Stimulated activated CD4-positive, alpha-beta T cell treated with anti-CD3 and anti-CD28 coated beads, Interleukin-1b, Interleukin-23, amount 100 ng/mL, for 4 hours (primary cell): ENCODE measurements at places on chromosomes 12 and 14.

DNA sequence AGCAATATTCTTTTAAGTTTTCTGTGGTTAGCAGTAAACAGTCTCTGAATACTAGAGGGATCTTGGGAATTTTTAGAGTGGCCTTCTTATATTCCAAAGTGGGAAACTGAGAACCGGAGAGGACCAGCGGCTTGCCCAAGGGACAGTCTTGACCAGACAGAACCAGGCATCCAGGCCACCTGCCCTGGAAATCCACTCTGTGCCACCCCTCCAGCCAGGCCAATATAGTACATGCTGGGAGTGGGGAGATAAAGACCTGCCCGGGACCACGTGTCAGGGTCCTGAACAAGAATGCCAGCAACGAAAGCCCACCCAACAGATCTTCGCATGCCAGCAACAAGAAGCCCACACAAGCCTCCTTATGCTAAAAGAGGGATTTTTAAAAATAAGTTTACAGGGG is 49.4 kb upstream of the RIN3 start:
- DNase-seq, result no peak

GRCh38 chr12:108618079-108618952 is 15.4 kb downstream of the SELPLG start:
- DNase-seq, result peak; percentile 71

DNA sequence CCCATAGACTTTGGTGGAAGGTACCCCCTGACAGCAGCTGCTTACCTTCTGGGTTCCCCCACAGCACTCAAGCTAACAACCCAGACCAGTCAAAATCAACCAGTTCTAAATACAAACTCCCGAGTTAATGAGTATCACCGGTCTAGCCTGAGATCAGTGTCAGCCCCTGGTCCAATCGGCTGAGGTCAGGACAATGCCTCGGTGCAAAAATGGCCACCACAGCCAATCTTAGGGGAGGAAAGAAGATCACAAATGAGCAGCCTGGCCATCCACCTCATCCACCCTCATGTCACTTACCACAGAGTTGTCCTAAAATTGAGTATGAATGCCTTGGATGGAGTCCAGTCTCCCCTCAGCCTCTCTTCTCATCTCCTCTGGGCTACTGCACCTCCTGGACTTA is 128.5 kb downstream of the PHETA1 start:
- DNase-seq, result no peak

DNA sequence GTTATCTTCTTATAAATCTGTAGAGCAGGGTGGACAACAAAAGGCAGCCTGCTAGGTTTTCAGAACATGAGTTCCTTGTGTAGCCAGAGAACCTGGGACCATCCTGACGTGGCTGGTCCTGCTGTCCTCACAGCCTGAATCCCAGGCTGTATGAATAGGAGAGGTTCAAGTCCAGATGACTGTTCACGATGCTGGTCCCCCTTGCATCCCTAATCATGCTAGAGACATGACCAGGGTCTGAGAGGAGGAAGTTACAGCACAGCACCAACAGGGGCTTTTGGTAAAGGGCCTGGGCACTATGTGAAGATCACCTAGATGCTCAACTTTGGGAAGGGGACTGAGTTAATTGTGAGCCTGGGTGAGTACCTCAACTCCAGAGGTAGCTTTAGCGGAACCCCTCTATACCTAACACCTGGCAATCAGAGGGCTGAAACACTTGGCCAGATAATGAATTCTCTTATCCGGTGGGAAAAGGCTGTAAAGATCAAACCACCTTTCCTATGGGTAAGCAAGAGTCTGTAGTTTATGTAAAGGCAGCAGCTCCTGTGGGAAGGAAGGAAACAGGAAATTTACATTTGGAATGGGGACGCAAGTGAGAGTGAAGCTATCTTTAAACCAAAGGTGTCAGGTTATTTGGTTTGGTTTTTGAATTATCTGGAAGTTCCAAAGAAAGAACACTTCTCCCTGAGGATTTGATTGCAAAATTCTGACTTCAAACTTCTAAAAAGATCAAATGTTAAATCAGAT is 112.8 kb downstream of the DAD1 start:
- DNase-seq, result no peak

- no peak for DNase-seq
Measured at GRCh38 chr14:89184952-89185351, 232.1 kb downstream of the FOXN3 start.

GRCh38 chr14:32011225-32011624 is 65.9 kb upstream of the ARHGAP5 start:
- no peak for DNase-seq

DNA sequence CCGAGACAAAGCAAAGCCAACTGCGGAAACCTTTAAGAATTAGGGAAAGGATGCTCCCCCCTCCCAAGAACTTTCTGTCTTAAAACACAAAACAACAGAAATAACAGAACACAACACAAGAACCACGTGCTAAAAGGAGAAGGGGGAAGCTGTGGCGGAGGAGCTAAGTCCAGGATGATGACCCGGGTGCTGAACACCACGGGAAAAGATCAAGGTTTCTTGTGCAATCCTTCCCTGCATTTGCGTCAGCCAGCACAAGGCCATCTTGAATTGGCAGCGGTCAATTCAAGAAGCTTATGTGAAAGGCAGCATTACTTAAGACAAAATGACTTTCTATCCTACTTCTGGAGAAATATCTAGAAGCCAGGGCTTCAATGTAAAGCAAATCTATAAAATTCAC is 11.0 kb upstream of the CREBL2 start:
- no peak for DNase-seq

GRCh38 chr12:26800347-26800746 is 32.6 kb downstream of the ITPR2 start:
- no peak for DNase-seq
